SK-N-SH (cell line): ENCODE measurements at places on chromosomes 3 and 15.

DNA sequence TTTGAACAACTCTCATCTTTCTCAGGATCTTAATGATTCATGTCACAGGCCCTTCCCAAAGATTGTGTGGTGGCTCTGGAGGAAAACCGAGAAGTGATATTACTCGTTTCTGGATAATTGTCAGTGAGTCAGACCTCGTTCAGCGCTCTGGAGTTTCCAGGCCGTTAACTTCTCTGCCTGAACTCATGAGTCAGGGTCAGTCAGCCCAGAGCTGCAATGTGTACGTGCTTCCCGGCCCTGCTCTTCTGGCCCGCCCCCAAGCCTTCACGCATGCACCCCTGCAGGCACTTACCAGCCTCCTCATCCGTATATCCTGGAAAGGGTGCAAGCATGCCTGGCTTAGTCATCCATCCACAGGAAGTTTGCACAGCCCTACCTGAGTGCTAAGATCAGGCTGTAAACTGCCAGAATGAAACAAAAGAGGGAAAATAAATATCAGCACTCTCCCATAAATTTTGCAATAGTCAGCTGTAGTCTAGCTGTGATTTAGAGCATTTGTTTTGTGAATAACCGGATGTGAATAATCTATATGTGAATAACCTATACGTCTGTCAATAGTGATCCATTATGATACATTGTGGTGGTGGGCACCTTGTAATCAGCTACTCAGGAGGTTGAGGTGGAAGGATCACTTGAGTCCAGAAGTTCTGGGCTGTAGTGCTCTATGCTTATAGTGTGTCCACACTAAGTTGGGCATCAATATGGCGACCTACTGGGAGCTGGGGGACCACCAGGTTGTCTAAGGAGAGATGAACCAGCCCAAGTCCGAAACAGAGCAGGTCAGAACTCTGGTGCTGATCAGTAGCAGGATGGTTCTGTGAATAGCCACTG lies 35.3 kb upstream of the SEMA4B start:
- DNase-seq: peak; percentile 42

- DNase-seq: no peak
These were observed 192.3 kb downstream of the STAG1 start for GRCh38 chr3:136559896-136560295.

DNA sequence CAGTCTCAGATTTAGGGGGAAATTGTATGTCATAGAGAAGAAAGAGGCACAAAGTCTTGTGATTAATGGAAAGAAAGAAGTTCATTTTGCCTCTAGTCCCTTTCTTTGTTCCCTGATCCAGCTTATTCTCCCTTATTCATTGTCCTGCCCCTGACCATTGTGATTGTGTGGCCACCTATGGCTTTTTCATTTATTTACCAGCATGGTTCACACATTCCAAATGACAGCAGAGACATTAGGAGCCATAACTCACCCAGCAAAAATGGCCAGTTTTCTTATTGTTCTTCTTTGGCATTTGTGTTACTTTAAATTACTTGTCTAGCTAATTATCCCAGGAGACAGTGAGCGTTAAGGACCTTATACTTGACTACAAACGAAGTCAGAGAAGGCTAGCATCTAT lies 36.3 kb upstream of the SGO1 start:
- no peak for DNase-seq

GRCh38 chr3:187736418-187736871 lies 8.8 kb downstream of the BCL6 start:
- no peak for DNase-seq

DNA sequence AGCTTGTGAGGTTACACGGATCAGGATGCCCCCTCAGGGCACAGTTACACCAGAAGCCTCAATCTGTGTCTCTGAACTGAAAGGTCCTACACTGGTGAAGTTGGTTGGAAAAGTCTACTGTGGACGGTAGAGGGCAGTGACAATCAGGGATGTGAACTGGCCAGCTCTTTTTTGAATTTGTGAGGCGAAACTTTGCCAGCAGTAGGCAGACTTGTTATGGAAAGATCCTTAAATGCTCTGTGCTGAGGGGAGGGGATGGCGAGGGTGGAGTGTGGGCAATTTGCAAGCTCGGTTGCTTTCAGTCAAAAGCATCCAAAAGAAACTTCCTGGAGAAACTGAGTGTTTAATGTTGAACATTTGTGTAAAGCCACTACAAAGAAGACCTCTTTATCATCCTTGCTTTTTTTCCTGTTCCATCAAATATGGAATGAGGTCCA lies 127.4 kb upstream of the ABHD17C start:
- DNase-seq: peak; percentile 80

GRCh38 chr15:74374648-74375302 lies 7.3 kb upstream of the CYP11A1 start:
- peak; percentile 34 for DNase-seq

DNA sequence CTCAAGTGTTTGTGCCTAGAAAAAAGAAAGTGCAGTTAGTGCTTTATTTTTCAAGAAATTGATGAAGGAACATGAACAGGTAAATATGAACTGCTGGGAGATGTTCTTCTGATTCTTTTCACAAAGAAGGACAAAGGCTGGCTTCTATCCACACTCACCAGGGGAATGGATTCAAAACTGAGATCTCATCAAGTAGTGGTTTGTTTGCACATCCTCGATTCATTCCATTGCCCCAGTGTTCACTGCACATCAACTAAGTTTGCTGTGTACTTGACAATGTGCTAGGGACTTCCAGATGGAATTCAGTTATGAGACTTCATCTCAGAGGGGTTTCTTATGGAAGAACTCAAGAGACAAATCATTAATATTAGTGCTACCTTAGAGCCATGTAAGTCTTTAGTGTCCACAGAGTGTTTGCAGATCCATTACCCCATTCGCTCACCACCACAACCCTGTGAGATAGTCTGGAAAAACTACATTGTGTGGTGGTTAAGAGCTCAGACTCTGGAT lies 332.9 kb upstream of the PPP2R3A start:
- DNase-seq: no peak

- DNase-seq: no peak
These were observed 81.2 kb upstream of the GOLGA8J start for GRCh38 chr15:30001602-30002001.

DNA sequence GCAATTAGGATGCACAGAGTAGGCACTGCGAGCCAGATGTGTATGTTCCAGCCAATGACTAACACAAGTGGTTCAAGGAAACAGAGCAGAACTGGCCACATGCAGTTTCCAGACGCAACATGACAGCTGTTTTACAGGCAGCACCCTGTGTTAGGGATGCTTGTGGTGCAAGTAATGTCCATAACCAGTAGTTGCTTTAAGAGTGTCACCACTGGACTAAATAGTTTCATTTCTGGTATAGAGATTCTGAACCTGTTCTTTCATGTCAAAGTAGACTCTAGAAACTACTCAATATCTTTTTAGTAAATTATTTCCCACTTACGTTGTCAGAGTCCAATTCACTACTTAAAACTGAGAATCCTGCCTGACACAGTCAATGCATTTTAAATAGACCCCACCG lies 14.5 kb upstream of the LPP start:
- no peak for DNase-seq

GRCh38 chr3:174858353-174858752 lies 781 bp upstream of the NAALADL2 start:
- DNase-seq: no peak

DNA sequence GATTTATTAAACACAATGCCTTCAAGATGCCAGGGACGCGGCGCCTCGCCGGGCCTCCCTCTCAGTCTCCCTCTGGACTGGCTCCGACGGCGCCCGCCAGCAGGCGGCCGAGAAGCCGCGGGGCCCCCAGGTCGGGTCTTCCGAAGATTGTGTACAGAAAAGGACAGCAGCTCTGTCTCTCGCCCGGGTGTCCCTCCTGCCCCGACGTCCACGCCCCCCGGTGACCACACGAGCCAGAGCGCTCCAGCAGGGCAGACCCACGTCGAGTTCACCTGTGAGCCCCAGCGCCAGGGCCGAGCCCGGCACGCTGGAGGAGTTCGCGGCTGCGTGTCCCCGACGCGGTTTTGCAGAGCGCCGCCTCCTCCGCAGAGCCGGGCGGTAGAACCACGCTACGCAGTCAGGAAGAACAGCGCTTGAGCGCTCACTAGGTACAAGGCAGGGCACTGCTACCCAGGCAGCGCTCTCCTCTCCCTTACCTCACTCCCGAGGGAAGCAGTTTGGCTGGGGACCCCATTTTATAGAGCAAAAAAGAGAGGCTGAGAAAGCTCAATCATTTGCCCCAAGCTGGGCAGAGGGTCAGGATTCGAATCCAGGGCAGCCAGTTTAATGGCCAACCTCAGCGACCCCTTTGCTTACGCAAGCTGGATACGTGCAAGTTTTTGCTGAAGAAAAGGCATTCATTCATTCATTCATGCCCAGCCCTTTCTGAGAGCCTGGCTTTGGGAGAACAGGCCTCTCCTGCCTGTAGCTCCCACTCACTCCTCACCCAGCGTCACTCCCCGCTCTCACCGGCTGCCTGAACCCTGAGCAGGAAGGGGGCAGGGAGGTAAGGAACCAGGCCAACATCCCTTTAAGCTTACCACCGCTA lies 3.0 kb upstream of the TLE3 start:
- peak; percentile 63 for DNase-seq

DNA sequence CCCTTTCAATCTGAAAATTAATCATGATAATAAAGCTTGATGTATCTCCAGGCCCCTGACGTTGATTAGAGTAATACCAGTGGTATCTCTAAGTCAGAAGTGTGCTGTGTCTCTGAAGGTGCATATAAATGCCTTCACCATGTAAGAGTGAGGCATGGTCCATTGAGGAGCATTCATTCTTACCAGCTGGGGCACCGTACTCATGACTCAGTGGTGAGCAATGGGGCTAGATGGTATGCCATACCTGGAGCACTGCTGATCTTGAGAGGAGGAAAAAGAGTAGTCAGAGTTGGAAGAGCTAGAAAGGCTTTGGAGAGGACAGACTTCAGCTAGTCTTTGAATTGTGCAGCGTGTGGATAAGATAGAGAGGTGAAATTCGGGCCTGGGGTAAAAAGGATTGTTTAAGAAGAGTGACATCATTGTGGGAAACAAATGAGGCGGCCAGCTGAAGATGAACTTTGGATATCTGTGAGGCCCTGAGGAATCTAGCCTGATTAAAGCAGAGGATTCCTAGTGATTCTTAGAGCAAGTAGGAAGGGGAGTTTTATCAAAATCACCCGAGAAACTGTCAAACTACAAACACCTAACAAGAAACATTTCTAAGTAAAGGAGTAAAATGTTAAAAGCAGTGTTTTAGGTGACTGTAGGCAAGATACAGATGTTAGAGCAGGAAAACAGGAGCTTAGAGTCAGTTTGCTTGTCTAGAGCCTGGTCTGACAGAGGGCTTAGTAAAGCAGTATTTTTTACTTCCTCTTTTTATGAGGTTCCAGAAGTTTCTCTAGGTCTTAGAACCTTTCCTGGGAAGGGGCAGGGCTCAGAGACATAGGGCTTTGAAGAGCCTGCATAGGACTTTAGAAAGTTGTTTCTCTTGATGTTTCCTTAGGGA lies 13.6 kb downstream of the TMOD3 start:
- DNase-seq: no peak

DNA sequence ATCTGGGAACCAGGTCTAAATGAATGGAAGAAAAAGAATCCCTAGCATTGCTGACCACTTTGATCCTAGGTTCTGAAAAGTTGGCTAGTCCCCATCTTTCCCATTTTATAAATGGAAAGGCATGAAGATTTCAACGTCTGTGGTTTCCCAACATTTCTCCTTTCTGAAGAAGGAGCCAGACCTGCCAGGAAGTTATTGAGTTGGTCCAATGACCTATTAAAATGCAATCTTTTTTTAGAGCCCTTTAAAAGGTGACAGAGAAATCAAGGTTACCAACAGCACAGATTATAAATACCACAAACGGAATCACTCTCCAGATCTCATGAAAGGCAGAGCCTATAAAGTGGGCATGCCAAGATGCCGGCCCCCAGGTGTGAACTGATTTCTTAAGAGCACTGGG lies 505.6 kb upstream of the THBS1 start:
- DNase-seq: no peak

DNA sequence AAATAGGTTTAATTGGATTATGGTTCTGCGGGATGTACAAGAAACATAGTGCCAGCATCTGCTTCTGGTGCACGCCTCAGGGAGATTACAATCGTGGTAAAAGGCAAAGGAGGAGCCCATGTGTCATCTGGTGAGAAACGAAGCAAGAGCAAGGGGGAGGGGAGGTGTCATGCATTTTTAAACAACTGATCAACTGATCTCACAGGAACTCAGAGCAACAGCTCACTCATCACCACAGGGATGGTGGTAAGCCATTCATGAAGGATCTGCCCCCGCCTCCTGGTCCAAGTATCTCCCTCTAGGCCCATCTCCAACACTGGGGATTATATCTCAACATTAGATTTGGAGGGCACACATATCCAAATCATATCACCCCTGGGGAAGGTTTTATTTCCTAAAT lies 42.1 kb upstream of the FGF7 start:
- DNase-seq: no peak

DNA sequence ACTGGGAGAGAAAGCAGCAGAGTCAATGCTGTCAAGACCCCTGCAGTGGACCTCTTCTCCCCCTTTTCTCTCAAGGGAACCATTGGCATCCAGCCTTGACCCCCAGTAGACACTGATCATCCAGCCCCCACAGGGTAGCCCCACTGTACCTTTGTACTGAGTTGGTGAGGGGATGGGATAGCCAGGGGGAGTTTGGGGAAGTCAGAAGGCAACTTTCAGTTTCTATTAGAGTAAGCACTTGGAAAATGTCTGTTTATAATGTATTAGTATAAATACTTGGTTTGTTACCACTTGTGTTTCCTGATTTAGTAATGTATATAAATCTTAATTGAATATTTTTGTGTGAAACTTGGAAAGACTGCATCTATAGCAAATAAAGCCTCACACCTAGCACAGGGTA lies 25.0 kb downstream of the DAG1 start:
- DNase-seq: no peak

DNA sequence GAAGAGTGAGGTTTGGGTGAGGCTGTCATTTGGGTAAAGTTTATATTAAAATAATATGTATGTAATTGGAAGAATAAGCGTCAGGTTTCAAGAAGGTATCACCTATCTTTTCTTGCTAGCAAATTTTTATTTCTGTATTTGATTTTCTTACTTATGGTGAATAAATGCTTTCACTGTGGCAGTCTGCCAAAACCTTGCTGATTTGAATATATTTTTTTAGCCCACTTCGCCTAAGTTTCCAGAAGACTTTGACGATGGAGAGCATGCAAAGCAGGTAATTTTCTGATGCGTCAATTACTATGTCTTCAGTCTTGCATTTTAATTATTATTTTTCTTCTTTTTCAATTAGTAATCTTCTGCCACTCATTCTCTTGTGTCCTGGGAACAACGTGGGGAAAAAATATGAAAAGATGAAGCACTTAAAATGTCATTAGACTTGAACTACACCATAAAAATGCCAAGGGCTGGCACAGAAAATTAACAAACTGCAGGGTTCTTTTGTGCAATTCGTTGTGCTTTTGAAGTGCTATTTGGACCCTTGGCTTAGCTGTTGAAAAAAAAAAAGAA lies 40.4 kb downstream of the SRP14 start:
- no peak for DNase-seq

DNA sequence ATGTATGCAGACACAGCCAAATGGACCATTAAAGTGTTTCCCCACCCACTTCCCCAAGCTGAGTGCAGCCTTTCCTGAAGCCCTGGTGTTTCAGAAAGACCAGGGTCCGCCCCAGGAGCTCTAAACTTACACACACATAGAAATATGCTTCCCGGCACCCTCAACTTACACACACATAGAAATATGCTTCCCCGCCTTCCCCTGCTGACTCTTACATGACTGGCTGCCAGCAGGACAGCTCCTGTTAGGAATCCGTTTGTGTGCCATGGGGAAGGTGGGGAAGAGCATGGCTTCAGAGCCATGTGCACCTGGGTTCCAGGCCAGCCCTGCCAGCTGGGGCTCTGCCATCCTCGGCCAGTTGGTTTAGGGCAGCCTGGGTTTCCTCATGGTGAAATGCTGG lies 3.6 kb downstream of the CLEC3B start:
- DNase-seq: no peak

- DNase-seq: peak; percentile 72
These were observed 152.9 kb downstream of the ATP10A start for GRCh38 chr15:25710184-25710583.
